ENCODE measurements at places on chromosomes 4 and X.

GRCh38 chrX:8191022-8191421 lies 20.0 kb upstream of the VCX2 start:
- DNase-seq, result no peak

DNA sequence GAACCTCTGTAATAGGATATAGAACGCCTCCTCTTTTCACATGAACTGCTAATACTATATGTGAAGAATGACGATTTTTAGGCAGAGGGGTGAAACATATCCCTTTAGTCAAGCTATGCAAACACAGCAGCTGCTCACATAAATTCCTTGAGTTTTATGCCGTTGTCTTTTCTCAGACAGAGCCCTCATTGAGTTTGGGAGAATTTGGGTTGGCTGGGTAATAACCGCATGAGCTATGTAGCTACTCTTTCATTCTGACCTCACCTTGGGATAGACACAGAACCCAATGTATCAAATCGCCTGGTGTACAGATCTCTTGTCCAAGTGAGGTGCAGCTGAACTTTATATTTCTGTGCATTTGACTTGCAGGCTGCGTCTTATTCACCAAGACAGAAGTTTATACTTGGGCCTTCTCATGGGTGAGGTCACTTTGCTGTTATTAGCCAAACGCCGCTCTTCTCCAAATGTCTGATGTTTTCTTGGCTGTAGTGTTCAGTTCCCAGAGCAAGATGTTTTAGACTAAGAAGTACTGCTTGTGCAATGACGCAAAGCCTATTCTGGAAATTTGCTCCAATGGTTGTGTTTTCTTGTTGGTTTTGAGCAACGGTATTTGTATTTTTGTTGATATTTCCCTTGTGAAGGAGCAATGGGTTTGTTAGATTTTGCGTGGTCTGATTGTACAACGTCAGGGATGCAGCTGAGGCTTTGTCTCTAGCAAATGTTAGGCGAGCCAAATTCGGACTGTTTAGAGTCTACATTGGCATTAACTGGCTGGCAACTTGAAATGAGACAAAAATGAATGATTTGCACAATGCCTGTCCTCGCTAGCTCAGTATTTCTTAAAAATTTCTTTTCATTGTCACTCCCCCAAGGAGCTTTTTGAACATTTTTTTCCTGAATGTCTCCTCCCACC lies 11.2 kb upstream of the SPARCL1 start:
- no peak for DNase-seq

- no peak for DNase-seq
Observed at GRCh38 chrX:41802958-41803357, 79.0 kb downstream of the GPR82 start.

GRCh38 chr4:26687728-26688127 lies 103.8 kb downstream of the TBC1D19 start:
- DNase-seq, result no peak

- no peak for DNase-seq
Observed at GRCh38 chrX:130952266-130953043, 49.4 kb upstream of the ENOX2 start.

GRCh38 chr4:152586668-152587067 lies 50.8 kb upstream of the FBXW7 start:
- DNase-seq, result no peak

DNA sequence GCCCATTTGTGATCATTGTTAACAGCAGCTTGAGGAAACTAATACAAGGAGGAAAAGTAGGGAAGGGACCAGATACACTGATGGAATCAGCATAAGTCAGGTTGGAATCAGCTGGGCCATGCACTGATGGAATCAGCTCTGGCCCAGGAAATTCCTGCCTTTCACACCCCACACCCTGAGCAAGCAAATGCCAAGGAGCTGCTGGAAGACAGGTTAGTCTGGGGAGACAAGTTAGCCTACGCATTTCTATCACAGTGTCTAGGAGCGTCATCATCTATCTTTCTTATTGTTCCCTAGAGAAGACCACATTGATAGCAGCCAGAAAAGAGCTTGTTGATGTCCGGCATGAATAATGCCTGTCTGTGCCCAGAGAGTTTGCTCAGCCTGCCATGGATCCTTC lies 16.2 kb upstream of the CEP135 start:
- DNase-seq, result no peak
